ENCODE measurements at places on chromosomes 6 and 20.

DNA sequence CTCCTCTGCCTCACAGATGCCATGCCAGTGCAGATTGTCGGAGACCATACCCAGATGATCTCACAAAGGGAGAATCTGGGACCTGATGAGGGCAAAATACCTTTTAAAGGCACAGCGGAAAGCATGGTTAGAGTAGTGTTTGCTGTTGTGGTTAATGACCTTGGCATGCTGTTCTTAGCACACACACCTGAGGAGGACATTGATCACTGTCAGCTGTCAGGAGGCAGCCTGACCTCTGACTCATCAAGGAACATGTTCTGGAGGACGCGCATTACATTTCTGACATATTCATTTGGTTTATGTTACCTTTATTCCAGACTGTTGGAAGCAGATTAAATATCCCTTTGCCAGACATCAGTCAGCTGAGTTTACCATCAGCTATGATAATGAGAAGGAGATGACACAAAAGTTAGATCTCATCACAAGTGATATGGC is 57.1 kb downstream of the GOPC start:
- DNase-seq = no peak

- DNase-seq = no peak
Observed at GRCh38 chr6:32411566-32412327, 4.8 kb upstream of the BTNL2 start.

GRCh38 chr6:156775717-156776116 is 1.5 kb upstream of the ARID1B start:
- DNase-seq = no peak

GRCh38 chr6:148700741-148701311 is 46.0 kb upstream of the UST start:
- no peak for DNase-seq

DNA sequence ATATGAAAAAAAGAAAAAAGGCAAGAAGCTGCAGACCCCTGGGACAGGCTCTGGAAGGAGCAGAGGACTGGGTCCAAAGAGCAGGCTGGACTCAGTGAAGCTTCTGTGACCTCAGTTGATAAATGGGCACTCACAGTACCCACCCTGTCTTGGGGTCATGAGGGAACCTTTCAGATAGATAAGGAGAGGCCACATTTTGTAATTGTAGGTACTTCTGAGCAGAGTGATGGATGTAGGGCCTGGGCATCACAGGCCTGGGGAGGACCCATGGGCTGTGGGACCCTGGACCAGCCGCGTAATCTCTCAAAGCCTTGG is 79.3 kb downstream of the SLC24A3 start:
- DNase-seq = no peak

- no peak for DNase-seq
Observed at GRCh38 chr6:139028215-139028657, 309 bp upstream of the ABRACL start.

DNA sequence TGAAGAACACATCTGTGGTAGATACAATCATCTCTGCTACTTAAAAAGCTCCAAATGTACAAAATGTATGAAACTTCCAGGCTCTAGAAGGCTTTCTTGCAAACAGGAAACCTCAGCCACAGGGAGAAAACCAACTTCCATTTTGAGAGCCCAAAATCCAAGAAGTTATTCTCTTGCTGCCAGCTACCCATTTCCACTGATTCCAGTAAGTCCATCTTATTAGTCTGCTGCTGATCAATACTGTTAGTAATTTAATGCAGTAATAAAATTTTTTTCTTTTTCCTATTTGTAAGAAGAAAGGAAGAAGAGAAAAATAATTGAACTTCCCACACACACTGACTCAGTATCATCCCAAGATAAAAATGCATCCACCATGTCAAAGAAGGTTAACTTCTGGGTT is 169.5 kb downstream of the TASP1 start:
- DNase-seq = no peak

DNA sequence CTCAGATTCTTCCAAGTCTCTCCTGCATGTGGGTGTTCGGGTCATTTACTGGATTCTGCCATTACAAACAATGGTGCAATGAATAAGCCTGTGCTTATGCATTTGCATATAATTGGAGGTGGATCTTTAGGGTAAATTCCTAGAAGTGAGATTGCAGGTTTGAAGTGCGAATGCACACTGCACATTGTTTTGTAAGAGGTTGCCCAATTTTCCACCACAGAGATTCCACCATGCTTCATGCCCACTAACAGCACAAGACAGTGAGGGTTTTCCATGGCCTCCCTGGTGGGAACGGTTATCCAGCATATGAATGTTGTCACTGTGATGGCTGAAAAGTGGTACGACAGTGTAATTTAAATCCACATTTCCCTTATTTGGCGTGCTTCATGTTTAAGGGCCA is 178.8 kb upstream of the PMEPA1 start:
- no peak for DNase-seq

- DNase-seq = peak; percentile 48
Observed at GRCh38 chr6:161169696-161170095, 104.2 kb downstream of the AGPAT4 start.

GRCh38 chr20:57546956-57547649 is 13.8 kb upstream of the PCK1 start:
- DNase-seq = no peak

DNA sequence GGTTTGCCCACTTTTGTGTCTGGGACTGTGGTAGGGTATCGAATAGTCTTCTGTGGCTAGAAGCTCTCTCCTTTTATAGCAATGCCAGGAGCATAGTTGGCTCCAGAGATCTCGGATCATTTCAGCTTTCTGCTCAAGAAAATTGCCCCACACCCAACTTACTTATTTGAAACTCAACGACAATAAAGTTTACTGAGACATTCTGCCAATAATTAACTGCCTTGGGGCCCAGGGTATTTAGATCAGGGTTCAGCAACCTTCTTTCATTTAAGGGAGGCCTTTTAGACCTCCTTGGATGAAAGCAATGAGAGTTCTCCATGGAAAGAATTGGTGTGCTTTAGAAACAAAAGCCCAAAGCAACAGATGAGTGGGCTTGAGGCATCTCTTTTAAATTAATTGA is 53.8 kb upstream of the GMPR start:
- no peak for DNase-seq

DNA sequence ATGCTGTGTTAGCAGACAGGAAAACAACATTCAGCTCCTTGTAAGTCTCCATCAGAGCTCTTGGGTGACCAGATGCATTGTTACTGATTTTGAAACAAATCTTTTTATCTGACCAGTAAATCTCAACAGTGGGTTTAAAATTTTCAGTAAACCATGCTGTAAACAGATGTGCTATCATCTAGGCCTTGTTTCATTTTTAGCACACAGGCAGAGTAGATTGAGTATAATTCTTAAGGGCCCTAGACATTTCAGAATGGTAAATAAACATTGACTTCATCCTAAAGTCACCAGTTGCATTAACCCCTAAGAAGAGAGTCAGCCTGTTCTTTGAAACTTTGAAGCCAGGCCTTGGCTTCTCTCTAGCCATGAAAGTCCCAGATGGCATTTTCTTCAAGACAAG is 237.2 kb upstream of the BMP2 start:
- no peak for DNase-seq

- DNase-seq = no peak
Observed at GRCh38 chr6:91538622-91539021, 951.8 kb upstream of the MAP3K7 start.

DNA sequence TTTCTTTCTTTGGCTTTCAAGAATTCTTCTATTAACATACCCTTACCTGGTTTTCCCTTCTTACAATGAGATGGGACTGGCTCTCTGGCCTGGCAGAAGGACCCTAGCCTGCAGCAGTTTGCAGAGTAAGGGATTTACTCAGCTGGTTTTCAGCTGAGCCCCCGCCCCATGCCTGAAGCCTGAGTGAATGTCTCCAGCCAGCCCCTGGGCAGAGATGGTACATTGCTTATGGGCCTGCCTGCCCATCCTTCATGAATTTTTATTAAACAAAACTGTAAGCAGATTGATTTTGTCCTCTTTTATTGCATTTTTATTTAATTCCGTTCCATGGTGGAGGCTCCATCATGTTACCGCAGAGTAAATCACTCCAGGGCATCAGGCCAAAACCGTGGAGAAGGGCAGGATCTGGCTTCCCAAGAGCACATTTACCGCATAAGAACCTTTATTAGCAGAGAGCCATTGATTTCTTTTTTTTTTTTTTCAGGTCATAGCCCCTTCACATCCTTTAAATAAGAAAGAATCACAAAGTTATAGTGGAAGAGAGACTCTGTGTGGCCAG is 316.2 kb downstream of the DHX35 start:
- DNase-seq = no peak

DNA sequence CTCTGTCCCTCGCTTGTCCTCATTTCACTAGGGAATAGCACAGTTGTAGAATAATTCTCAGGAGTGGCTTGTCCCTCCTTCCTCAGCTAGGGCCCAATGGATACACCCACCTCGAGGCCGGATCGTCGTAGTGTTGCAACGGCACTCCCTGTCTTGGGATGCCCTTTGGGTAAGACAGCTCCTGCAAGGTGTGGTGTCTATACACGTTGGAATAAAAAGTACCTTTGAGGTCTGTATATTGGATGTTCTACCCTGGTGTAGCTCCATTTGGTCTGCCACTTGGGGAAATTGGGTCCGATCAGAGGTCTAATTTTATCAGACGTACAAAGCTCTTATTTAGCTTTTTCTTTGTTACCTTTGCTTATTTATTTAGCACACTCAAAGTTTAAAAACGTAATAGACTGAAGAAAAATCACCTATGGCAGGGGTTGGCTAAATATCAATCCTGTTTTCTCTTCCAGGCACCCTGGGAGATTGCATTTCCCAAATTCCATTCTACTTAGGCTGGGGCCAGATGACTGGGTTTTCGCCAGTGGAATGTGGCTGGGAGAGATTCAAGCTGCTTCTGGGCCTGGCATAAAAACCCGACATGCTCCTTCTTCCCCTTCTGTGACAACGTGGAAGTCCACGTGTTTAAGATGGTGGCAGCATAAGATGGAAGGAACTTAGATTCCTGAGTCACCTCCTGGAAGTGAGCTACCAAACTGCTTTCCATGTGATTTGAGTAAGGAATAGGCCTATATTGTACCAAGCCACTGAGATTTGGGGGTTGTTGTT is 82.3 kb upstream of the CD83 start:
- DNase-seq = no peak

DNA sequence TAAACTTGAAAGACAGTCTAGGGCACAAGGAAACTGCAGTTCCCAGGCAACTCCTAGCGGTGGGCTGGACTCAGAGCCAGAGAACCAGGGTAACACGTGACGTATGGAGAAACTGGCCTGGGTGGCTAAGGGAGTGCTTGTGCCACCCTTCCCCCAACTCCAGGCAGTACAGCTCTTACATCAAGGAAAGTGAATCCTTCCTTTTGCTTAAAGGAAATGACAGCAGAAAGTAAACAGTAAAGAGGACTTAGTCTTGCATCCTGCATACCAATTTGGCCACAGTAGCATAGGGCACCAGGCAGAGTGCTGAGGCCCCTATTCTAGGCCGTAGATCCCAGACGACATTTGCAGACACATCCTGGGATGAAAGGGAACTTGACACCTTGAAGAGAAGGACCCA is 322.8 kb downstream of the CD109 start:
- DNase-seq = no peak

DNA sequence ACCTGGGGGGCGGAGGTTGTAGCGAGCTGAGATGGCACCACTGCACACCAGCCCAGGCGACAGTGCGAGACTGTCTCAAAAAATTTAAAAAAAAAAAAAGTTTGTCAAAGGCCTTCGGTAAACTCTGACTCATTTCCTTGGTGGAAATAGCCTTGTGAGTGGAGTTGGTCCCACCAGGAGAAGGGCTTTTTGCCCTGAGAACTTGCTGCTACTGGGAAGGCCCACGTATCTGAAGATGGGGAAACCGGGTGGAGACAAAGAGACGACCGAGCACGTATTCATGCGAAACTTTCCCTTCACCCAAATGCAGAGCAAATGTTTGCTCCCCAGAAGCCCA is 51.7 kb downstream of the SLC22A23 start:
- DNase-seq = no peak

DNA sequence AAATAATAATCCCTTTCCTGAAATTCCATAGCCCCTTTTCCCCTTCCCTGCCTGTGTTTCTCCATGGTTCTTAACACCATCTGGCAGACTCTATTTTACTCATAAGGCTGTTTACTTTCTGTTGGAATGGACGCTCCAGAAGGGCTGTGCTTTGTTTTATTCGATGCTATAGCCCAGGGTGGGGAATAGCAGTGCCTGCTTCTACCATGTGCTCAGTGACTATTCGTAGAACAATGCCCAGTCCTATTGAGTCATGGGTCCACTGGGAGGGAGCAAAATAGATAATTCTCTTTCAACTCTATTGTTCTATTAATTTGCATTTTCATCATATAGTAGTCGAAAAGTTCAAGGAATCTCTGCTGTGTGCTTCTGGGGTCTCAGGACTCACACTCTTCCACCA is 565.1 kb downstream of the C6orf118 start:
- no peak for DNase-seq

DNA sequence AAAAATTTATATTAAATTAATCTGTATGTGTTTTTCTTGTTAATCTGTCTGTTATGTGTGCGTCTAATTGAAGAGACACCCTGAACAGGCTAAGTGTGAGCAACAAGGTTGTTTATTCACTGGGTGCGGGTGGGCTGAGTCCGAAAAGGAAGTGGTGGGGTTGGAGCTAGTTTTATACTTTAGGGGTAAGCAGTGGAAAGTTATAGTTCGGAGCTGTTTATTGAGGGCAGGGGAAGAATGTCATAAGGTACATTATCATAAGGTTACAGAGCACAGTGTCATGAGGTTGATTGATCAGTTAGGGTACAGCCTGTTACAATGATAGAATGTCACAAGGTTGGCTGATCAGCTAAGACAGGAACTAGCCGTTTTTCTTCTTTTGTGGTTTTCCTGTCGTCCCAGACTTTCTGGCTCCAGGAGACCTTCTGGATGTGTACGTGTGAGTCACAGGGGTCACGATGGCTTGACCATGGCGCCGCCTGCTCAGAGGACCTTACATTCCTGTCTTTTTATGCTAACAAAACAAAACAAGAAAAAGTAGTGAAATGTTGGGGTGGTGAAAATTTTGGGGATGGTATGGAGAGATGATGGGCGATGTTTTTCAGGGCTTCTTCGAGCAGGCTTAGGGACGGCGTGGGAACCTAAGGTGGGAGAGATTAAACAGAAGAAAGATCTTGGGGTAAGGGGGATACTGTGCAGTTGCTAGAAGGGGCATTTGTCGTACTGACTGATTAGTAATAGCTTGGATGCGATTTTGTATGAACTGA is 754.0 kb upstream of the ADGRB3 start:
- no peak for DNase-seq

DNA sequence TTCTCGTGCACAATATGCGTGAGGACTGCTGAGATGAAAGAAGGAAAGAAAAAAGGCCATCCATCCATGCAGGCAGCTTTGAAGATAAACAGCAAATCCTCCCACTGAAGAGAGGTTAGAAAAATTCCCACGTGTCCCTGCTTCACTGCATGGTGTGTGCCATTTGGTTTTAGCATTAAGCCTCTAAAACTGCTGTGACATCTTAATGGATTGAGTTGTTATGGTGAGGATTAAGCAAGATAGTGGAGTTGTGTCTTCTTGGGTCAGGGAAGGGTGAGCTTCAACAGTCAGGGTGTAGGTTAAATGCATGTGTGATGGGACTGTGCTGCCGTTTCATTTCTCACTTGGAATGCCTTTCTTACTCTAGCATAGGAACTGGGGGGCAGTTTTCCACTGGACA is 50.5 kb downstream of the ZNF831 start:
- no peak for DNase-seq

All from NCI-H2107 (cell line).